ENCODE measurements at places on chromosomes 2 and 18.

DNA sequence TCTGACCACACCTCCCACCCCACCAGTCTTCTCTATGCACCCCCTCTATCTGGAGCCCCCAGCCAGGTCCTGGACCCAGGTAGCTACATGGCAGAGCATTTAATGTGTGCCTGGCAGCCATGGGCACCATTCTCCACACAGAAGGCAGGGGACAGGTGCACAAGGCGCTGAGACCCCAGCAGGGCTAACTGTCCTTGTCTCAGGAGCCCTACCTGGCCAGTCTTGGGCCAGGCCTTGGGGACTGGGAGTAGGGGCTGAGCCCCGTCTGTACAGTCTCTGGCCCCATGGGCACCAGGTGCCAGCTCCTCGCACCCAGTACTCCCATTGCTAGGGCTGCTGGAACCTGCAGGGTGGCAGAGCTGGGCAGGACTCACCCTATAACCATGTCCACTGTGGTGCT lies 2.9 kb downstream of the GNLY start:
- no peak for DNase-seq

GRCh38 chr2:62785810-62786597 lies 80.5 kb downstream of the EHBP1 start:
- DNase-seq: peak; percentile 25

- no peak for DNase-seq
Measured at GRCh38 chr18:49725809-49726674, 87.3 kb downstream of the ACAA2 start.

GRCh38 chr2:62627667-62628066 lies 77.8 kb upstream of the EHBP1 start:
- DNase-seq: no peak

GRCh38 chr2:173239644-173240043 lies 115.0 kb upstream of the CDCA7 start:
- no peak for DNase-seq

DNA sequence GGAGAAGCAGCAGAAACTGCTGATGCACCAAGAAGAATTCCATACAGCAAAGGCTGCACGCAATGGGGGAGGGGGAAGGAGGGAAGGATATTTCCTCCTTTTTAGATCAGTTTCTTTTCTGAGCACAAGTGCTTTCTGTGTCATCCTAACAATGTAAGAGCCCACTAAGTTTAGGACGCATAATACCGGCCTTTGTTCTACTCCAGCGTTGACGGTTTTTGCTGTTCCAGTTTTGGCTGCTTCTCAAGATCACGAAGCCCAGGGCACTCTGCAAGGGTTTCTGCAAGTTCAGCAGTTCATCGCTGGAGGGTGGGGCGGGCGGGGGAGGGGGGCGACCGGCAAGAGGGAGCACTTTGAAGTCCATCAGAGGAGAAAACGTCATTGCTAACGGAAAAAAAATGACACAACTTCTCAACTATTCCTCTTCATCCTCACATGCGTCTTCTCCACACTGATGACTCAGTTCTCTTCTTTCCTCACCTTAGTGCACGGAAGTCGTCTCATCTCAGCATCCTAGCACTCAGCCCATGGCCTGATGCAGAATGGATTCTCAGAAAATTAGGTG lies 8.7 kb downstream of the FAM178B start:
- DNase-seq: no peak

DNA sequence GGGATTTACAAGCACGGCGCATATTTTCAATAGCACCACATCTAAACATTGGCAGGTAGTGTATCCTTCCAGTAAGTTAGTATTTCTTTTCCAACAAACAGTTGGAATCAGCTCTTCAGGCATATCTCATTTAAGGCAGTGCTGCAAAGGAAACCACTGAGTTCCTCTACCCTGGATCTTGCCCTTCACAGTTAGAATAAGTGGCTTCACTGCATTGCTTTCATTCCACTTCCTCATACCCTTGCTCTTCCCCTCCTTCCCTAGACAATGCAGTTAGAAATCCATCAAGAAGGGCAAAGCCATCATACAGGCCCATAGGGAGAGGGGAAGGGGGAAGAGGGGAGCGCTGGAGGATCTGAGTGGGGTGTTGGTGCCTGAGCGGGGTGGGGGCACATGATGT lies 173.7 kb downstream of the FBXO15 start:
- peak; percentile 3 for DNase-seq

DNA sequence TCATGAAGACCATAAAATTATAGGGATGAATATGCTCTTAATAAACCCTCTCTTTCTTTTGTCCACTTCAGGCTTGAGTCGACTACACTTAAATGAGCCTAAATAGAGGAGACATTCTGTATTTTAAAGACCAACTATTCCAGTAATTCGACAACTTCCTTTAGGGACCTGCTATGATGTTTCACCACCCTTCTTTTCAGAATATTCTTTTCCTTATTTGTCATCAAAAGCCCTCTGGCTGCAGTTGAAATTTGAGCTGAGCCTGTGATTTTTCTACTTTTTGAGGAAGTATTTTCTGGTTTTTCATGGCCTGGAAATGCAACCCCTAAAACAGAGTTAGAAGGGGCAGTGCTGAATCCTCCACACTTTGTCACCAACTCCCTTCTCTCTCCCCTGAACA lies 287.0 kb downstream of the EPHA4 start:
- no peak for DNase-seq

GRCh38 chr2:67994716-67995115 lies 68.1 kb downstream of the C1D start:
- DNase-seq: no peak

GRCh38 chr2:204277226-204277625 lies 268.0 kb upstream of the PARD3B start:
- no peak for DNase-seq

GRCh38 chr2:47799031-47799609 lies 16.2 kb downstream of the MSH6 start:
- no peak for DNase-seq

DNA sequence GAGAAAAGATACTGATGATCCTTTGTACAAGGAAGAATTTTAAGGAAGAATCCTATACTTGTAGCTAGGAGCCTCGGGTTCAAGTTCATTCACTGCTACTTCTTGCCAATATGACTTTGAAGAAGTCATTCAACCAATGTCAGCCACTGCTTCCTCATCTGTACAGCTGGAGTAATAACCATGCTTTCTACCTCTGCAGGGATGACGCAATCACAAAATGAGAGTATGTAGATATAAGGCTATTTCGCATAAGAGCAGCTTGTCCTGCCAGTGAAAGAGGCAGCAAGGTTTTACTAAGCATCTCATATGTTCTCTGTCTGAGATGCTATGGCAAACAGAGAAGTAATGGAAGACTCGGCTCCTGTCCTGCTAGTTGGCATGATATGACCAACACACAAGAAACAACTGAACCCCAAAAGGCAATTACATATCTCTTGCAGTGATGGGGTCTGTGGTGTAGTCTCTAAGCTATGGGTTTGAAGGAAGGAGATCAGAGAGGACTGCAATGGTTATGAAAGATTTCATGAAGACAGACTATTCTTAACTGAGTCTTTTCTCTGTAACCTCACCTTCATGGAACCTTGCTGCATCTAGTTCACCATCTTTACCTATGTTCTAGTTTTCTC lies 9.2 kb downstream of the AAK1 start:
- peak; percentile 76 for DNase-seq

GRCh38 chr2:216371721-216372702 lies at the start of gene MARCHF4:
MARCHF4 (minus strand) TSS chr2:216372483; CDS start chr2:216370260, 2,223 bp downstream.
- DNase-seq: peak; percentile 70

DNA sequence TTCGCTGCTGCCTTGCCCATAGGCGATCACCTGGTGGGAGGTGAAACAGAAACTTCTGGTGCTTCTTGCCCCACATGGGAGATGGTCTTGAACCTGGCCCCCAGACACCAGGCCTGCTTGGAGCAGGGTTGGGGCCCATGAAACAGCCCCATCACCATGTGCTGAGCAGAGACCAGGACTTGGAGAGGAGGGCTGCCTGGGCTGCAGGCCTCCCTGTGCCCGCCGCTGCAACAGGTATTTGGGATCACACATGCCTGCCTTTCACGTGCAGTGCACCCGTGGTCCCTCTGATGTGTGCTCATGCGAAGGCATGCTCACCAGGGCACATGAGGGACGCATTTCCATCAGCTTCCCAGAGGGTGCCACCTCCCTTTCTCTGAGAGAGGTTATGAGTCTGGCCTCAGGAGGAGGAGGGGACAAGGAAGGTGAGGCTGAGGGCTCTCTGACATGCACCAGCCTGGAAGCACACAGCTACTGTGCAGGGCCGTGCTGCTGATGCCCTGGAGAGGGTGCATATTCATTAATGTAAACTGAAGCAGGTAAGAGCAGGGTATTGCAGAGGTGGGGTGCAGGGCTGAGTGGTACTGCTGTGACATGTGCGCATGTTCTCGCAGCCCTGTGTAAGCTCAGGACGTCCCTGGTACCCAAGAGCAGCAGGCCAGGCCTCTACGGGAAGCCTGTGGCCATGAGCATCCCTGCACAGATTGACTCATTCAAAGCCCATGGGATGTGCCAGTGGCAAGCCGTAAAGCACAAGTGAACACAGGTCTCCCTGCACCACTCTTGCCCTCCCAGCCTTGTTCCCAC lies 4.2 kb upstream of the OXER1 start:
- DNase-seq: no peak

DNA sequence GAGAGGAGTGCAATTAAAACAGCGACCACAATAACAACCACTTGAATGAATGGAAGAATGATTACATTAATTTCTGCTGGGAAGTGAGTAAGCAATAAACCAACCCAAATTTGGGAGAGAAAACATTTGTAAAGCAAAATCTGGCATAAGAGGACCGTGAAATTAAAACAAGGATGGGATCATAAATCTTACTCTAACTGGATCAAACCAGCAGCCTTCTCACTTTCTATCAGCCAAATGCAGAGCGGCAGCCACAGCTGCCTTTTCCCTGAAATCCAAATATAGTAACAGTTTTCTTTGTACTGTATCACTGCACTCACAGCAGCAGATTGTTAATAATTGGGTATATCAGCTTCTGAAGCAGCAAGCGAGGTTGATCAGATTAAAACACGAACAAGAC lies 245.2 kb upstream of the REG3G start:
- DNase-seq: no peak

- DNase-seq: peak; percentile 76
Measured at GRCh38 chr2:231672617-231673347, 35.5 kb upstream of the PTMA start.

GRCh38 chr2:20012282-20013125 lies at the start of gene MATN3:
MATN3 (minus strand) TSS chr2:20012668; CDS start chr2:20012631, 37 bp downstream.
- no peak for DNase-seq

GRCh38 chr18:4004183-4004829 lies 450.8 kb downstream of the DLGAP1 start:
- DNase-seq: no peak

GRCh38 chr2:186032930-186033329 lies 294.3 kb downstream of the FSIP2 start:
- DNase-seq: no peak

DNA sequence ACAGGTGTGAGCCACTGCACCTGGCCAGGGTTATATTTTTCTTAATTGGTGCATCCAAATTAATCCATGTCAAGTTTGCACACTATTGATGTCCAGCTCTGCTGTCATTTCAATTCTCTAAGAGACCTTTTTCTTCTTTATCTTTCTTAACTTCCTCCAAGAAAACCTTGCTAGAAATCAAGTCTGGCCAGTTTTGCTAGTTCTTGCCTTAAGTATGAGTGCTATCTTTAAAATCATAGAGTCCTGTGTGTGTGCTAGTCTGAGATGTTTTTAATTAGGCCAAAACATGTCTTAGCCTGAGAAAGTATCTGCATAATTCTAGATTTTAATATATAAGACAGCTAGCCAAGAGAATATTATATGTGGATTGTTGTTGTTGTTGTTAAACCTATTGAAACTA lies 56.2 kb upstream of the SLC39A10 start:
- no peak for DNase-seq

DNA sequence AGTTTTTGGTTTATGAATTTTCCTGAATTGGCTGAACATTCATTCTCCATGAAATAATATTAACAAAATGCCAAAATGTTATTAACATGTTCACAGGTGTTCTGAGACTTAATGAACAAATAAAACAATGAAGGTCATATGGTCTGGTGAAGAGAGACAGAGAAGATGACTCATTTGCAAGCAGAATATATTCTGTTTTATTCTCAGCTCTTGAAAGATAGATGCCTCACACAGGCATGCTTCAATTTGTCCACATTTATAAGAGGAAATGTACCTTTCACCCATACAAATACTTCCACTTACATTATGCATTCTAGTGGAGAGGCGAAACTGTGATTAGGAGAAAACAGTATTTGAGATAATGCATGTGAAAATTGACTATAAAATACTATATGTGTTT lies 75.4 kb upstream of the PGAP1 start:
- no peak for DNase-seq

- no peak for DNase-seq
Measured at GRCh38 chr2:70775141-70775540, 7.1 kb upstream of the ADD2 start.

DNA sequence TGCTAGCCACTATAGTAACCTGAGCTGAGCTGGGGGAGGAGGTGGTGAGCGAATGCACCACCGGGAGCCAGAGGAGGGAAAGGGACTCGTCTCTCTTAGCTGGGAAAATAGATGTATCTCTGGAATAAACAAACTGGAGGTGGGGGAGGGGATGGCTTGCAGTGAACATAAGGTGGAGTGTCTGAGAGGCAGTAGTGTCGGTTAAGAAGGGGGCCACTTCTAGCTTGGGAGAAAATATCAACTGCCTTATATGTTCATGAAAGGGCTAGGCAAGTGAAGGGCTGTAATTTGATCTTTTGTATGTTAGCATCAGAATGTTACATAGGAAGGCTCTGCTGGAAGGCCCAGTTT lies 2.2 kb downstream of the SETBP1 start:
- DNase-seq: no peak

- no peak for DNase-seq
Measured at GRCh38 chr2:47043891-47044239, 111.2 kb downstream of the STPG4 start.

DNA sequence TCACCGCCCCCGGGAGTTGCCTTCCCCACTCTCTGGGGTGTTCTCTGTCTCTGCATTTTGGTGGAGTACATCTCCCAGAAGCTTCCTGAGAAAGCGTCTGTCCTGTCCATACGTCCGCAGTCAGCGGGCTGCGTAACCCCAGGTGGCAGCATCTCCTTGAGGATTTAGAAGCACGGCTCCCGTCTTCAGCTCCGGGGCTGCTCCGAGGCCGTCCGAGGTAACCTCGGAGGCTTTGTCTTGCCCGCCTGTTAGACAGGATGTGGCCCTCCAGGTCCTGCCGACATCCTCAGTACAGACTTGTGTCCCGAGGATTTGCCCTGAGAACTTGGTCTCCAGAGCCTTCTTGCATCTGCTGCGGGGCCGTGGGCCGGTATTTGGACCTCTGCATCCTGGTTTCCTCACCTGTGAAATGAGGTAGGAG lies 58.4 kb downstream of the CTDP1 start:
- DNase-seq: no peak

Data from hematopoietic multipotent progenitor cell treated with erythropoietin and hydrocortisone succinate and interleukin-3 and kit ligand, for 6 days (in vitro differentiated cells).